ENCODE measurements at places on chromosomes 2 and 18.
A peak's percentile ranks its signal among the peaks of the same experiment; 100 is the strongest.

DNA sequence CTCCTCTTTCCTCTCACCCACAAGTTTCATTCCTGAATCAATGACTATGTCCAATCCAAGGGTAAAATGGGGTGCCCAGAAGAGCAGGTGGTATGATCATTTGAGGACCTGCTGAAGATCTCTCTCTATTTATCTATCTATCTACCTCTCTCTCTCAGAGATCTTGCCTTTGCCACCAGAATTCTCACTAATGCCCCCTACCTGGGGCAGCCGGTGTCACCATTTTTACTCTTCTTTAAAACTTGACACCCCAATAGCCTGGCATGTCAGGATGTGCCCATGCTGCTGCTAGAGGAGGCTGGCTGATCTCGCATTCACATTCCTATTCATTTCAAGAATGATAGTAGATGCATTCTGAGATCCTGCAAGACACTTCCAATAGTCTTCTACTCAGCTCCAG, 24.3 kb upstream of the RPIA start:
- DNase-seq: no peak

DNA sequence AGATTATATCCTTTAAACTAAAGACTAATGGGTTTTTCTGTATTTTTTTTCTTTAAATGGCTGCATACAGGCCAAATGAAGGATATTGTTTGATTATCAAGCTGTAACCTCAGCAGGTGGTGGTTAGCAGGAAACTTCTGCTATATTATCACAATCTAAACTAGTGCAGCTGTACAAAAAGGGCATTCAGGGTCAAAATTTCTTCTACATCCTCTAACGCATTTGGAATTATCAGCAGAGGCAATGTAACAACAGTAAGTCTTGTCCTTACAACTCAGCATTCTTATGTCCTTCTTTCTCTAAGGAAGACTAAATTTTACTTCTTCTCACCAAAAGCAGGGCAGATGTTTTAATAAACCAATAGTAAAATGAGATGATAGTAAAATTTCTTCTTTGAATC, 135.8 kb upstream of the FN1 start:
- DNase-seq: no peak

GRCh38 chr18:66638856-66639629, 35.2 kb upstream of the CDH19 start:
- no peak for DNase-seq

GRCh38 chr2:177604271-177605065, 211.9 kb downstream of the AGPS start:
- DNase-seq: peak; percentile 74

- no peak for DNase-seq
These were observed 267.7 kb downstream of the NBAS start for GRCh38 chr2:15293262-15293937.

All from iPS-NIHi11 (cell line).